HT1080 (cell line): ENCODE measurements at places on chromosomes 1 and 21.

- no peak for DNase-seq
Measured at GRCh38 chr1:38418195-38419030, 371.8 kb upstream of the POU3F1 start.

DNA sequence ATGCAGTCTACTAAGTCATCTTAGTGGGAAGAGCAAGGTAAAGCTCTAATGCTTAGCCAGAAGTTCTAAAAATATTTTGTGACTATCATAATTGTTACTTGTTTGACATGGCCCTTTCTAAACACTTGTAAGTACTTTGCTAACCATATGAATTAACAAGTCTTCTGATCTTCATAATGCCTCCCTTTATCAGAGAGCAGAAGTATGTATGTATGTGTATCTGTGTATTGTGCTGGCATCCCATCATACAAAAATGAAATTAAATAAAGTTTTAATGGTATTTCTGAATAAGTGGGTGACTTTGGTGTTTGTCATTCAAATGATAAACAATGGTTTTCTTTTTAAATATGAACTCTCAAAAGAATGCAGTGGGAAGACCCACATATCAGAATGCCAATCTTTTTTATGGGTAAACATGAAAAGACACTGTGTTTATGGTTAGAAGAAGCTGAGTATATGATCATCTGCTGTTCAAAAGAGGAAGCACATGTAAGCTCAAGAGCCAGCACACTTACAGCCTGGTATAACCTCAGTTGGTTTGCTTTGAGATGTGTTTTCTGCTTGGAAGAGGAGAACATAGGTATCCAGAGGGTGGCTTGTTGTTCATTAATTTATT lies 159.6 kb downstream of the CLEC20A start:
- no peak for DNase-seq

DNA sequence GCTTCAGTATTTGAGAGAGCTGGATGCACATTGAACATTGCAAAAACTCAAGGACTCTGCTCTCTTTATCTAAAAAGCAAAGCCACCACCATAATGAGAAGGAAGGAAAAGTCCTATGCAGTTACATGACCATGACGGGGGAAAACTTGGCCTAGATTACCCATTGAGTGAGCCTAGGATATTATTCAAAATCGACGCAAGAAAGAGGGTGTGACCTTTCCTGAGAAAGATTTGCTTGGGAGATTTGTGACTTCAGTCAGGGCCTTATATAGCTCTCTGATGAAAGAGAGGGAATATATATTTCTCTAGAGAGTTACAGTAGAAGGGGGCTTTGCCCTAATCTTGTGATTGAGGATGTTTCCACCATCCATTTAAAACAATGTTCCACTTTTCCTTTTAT lies 153.0 kb upstream of the DPYD start:
- DNase-seq: no peak

DNA sequence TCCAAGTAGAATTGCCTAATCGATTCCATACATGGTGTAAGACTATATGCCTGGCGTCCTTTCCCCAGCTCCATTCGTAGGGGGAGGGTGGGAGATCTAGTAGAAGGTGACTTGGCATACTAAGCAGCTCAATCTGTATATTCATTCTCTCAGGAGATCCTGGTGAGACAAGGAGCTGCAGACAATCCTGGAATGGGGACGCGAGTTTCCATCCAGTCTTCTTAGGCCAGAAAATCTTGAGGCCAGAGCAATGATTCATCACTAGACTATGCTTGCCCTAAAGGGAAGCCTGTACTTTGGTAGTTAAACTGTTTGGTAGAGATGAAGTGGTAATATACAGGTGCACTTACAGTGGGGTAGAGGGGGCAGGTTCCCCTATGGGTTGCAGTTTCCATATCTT lies 468.7 kb downstream of the ADGRL2 start:
- peak; percentile 54 for DNase-seq

DNA sequence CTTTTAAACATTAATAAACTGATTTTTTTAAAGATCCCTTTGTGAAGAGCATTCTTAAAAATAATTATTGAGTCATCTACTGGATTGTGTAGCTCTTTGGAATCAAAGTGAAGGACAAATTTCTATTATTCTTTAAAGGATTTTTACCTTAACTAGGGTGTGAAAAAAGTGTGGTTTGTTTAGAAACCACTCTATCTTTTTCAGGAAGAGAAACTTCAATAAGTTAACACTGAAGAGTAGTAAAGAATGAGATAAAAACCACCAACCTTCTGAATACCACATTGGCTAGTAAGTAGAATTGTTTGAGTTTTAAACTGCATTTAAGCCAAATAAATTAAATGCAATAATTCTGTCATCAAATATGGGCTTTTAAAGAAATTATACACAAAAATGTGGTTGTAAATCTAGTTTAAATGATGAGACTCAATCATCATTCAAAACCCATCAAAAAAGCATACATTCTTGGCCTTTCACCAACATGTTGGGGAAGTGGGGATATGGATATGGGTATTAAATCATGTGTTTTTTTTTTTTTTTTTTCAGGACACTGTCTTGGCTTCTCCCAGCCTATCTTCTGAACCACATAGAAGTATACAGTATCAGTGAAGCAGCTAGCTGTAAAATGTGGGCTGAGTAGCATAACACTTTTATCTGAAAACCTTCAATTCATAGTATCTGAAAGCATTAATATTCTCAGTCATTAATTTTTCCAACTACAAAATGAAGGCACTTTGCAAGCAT lies 4.8 kb downstream of the S1PR1 start:
- no peak for DNase-seq

GRCh38 chr1:88983791-88984559 lies 8.5 kb downstream of the KYAT3 start:
- peak; percentile 47 for DNase-seq

- no peak for DNase-seq
Measured at GRCh38 chr1:42935971-42936308, 22.7 kb downstream of the SLC2A1 start.

DNA sequence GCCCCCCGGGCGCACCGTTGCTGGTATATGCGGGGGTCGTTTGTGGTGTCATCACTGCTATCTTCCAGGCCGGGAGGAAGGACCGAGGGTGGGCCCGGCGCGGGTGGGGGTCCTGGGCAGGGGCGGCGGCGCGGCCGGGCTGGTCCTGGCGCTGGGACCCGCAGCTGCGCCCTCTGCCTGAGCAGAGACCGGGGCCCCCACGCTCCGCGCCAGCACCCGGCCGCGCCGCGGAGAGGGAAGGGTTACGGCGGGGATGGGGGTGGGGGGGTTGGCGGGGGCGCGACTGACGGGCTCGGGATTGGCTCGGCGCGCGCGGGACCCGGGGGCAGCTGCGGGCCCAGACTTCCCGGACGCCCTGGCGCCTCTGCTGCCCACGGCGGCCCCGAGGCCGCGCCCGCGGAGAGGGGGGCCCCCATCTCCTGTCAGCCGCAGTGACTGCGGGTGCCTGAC lies 13.8 kb upstream of the SAMD11 start:
- DNase-seq: no peak

DNA sequence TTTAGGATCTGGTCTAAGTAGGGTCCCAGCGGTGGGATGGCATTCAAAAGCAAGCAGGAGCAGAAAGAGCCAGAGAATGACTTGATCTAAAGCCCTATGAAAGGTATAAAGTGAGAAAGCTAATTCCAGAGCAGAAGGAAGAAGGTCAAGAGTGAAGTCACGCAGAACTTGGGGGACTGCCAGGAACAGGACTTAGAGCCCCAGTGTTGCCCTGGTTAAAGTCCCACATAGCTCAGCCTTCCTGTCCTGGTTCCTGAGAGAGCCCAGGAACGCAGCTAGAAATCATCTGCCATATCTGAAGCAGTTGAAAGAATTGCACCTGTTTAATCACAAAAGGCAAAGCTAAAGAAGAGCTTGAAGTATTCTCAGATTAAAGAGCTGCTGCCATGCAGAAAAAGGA lies 160.6 kb upstream of the ATP1B1 start:
- DNase-seq: peak; percentile 18

DNA sequence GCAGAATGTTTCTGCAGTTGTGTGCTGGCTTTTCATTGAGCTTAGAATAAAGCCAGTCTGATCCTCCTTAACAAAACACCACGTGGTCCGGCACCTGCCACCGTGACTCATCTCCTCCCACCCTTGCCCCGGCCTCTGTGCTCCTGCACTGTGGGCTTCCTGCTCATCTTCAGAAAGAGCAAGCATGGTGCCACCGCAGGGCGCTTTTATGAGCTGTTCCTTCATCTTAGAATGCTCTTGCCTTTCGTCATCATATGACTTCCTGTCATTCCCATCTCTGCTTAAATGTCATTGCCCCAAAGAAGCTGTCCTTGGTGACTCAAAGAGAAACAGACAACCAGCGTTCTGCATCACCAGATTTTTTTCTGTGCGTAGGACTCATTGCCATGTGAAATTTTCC lies 117.8 kb downstream of the HHAT start:
- DNase-seq: peak; percentile 89

GRCh38 chr1:109249654-109250401 lies 489 bp downstream of the CELSR2 start:
- no peak for DNase-seq

DNA sequence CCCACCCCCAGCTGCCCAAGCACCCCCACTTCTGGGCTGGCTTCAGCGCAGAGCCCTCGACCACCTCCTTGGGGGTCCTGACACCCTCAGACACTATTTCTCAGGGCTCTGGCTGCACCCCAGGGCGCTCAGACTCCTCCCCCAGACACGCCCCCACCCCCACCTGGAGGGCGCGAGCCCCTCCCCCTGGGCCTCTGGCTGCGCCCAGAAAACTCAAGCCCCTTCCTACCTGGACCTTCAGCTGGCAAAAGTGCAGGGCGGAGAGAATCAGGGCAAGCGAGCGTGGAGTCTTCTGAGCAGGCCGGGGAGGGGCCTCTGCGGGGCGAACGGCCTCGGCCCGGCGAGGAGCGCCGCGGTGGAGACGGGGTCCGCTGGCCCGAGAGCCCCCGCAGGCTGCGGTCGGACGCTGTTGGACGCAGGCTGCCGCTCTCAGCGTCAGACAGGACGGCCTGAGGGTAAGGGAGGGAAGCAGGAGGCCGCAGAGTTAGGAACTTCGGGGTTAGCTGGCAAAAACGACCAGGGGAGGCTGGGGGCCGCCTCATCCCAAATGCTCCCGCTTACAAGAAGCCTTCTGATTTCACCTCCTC lies 17.4 kb upstream of the NBPF1 start:
- no peak for DNase-seq

GRCh38 chr1:182015360-182015759 lies 46.2 kb downstream of the ZNF648 start:
- DNase-seq: no peak

GRCh38 chr1:245481261-245481660 lies 326.5 kb downstream of the KIF26B start:
- no peak for DNase-seq

GRCh38 chr21:39350094-39351005 lies 1.5 kb upstream of the HMGN1 start:
- no peak for DNase-seq

DNA sequence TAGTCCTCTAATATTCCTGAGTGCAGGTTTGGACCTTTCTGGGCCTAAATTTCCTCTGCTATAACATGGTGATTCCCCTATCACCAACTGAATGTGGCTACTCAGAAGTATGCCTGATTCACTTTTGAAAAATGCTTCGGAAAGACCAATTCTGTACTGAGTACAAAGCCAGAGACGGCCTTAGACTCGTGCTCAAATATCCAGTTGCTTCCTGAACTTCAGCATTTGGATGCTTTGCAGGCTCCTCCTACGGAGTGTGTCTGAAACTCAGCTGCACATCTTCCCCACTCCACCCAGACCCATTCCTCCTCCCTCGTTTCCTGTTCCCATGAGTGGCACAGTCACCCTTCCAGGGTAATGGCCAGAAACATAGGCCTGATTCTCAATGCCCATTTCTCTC lies 98.4 kb upstream of the GADD45A start:
- DNase-seq: peak; percentile 46

DNA sequence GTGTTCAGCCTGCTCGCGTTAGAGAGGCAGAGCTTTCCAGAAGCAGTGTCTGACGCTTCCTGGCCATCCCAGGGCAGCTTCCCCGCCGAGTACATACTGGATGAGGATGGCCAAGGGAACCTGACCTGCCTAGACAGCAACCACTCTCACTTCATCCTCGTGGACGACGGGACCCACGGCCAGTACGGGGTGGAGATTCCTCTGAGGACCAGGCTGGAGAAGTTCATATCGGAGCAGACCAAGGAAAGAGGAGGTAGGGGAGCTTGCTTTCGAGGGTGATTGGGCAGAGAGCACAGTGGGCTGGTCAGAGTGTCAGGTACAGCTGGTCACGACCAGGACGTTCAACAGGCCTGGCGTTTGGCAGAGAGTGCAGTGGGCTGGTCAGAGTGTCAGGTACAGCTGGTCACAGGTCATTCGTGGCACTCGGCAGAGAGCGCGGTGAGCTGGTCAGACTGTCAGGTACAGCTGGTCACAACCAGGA lies 22.4 kb downstream of the TRPM2 start:
- no peak for DNase-seq
